NCI-H524 (cell line): ENCODE measurements at places on chromosomes 12 and 14.

DNA sequence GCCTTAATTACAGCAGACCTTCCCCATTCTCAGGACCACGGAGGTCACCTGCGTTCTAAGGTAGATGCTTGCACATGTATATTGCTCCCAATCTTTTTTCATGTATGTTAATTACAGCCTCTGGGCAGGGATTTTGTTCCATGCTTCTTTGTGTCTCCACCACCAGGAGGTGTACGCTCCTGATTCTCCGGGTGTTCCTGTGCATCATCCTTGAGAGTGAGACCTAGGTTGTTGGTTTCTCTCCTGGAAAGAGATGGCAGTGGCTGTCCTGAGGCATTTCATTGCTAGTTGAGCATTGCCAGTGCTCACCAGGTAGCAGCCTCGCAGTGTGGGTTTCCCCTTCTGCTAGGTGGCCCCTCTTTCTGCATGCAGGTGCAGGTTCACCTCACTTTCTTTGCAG, 52.8 kb downstream of the KCNK13 start:
- DNase-seq, result no peak

DNA sequence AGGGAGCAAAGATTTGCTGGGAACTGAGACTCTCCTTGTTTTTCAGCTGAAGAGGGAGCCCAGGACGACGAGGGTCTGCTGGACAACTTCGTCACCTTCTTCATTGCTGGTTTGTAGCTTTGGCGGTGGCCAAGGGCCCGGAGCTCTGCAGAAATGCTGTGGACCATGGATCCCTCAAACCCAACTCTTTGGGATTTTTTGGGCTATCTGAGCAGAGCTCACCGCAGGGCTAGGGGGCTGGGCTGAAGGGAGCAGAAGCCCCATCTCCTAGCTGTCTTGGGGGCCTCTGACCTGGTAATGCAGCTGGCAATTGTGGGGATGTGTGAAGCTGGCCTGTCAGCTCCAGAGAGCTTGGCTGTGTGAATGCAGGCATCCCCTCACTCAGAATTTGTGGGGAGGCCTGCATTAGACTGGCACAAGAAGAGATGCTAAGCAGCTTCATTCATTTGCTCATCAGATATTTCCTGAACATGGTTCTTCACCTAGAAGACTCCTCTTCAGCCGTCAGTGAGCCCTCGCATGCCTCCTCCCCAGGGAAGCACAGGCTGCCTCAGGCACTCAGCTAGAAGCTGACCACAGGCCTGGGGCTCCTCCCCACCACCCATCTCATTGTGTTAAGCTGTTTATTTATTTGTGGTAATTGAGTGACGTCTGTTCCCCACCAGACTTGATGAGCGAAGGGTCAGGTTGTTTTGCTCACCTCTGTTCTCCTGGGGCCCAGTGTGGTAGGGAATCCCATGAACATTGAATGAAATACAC, 32.2 kb downstream of the CYP46A1 start:
- no peak for DNase-seq

DNA sequence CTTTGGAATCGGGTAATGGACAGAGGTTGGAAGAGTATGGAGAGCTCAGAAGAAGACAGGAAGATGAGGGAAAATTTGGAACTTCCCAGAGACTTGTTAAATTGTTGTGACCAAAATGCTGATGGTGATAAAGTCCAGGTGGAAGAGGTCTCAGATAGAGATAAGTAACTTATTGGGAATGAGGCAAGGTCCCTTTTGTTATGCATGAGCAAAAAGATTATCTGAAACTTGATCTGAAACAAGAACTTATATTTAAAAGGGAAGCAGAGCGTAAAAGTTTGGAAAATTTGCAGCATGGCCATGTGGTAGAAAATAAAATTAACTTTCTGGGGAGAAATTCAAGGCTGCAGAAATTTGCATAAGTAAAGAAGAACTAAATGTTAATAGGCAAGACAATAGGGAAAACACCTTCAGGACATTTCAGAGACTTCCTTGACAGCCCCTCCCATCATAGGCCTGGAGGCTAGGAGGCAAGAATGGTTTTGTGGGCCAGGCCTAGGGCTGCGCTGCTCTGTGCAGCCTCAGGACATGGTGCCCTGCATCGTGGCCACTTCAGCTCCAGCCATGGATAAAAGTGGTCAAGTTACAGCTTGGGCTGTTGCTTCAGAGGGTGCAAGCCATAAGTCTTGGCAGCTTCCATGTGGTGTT, 425.7 kb upstream of the PRICKLE1 start:
- DNase-seq, result no peak

GRCh38 chr12:47988073-47989022, 15.9 kb downstream of the COL2A1 start:
- peak; percentile 87 for DNase-seq

DNA sequence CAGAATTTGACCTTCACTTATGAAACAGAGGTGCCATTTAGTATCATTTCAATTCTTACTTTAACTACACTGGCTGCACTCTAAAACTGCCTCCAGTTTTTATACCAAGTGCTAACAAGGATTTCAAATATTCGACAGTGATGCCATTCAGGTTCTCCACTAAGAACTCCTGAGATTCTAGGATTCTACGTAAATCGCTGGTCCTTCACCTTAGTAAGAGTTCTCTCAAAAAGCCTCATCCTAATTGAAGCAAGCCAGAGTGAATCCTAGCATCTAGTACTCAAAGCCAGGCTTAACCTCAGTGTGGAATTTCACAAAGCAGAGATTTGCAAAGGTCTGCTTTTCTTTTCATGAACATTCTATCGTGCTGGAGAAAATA, 3.5 kb downstream of the SLC38A2 start:
- DNase-seq, result no peak

DNA sequence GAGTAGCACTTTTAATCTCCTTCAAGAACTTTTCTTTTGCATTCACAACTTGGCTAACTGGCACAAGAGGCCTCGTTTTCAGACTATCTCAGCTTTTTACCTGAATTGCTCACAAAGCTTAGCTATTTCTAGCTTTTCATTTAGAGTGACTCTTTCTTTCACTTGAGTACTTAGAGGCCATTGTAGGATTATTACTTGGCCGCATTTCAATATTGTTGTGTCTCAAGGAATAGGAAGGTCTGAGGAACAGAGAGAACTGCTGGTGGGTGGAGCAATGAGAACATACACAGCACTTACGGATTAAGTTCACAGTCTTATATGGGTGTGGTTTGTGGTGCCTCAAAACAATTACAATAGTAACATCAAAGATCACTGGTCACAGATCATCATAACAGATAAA, 224.8 kb upstream of the NPAS3 start:
- DNase-seq, result no peak

- DNase-seq, result no peak
These were observed 28.9 kb downstream of the LRCOL1 start for GRCh38 chr12:132581348-132582057.

DNA sequence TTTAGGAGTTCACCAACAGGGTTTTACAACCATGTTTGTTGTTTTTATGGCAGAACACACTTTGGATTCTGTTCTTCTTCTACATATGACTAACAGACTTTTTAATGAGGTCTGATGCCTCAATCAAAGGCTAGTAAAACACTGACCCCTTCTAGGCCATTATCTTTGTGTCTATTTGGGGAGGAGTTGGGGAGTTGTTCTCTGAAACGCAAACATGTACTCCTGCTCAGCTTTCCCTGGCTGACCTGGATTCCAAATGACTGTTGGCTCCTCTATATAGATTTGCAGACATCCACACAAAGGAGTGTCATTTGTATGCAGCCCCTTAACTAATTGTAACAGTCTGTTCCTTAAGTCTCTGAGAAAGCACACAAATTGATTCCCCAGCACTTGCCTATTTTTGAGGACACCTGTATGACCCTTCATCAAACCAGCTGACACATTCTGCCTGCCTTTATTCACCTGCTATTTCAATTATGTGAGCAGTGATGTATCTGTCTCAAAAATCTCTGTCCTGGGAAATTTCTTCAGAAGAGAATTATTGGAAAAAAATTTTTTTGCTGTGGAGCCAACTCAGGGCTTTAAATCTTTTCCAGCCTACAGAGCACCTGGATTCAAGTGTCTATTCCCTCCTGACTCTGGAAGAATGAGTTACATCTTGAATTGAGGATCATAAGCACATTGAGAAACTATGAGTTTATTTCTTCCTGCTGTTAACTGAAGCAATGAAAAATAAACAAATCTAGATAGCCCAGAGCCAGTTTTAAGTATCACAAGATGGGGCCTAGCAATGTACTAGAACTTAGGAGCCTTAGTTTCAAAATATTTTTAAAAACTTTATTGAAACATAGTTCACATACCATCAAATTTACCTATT, 417.2 kb downstream of the RAD51B start:
- DNase-seq, result no peak

DNA sequence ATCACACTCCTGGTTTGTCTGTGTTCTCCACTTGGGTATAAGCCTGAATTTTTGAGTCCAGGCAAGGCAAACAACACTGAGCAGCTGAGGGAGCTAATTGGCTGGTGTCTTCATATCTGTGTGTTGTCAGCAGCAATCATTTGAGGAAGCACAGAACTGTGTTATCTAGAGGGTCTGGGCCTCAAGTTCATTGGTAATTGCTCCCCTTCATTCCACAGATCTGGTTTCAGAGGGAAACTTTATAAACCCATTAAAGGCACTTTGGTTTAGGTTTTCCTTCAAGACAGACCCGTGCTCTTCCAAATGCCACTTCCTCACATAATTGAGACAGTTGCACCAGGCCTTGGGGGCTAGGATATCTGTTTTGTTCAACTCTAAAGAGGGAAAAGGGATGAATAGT, 5.6 kb downstream of the DACT1 start:
- DNase-seq, result no peak

DNA sequence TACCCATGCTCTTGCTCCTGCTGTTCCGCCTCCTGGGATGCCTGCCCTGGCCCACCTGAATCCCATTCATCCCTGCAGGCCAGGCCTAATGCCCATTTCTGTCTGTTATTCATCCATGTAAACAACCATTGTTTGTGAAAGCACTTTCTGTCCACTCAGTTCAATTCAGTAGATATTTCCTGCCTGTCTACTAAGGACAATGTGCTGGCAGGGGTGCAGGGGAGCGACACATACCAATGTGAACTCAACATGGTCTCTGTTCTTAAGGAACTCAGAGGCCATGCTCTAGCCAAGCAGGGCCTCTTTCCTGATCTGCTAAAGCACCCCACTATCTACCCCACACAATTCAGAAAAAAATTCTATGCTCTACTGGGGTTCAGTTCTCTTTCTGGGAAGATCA, 88.5 kb upstream of the ZFP36L1 start:
- no peak for DNase-seq

GRCh38 chr12:99205111-99205510, 442.4 kb upstream of the GARIN6 start:
- DNase-seq, result no peak

DNA sequence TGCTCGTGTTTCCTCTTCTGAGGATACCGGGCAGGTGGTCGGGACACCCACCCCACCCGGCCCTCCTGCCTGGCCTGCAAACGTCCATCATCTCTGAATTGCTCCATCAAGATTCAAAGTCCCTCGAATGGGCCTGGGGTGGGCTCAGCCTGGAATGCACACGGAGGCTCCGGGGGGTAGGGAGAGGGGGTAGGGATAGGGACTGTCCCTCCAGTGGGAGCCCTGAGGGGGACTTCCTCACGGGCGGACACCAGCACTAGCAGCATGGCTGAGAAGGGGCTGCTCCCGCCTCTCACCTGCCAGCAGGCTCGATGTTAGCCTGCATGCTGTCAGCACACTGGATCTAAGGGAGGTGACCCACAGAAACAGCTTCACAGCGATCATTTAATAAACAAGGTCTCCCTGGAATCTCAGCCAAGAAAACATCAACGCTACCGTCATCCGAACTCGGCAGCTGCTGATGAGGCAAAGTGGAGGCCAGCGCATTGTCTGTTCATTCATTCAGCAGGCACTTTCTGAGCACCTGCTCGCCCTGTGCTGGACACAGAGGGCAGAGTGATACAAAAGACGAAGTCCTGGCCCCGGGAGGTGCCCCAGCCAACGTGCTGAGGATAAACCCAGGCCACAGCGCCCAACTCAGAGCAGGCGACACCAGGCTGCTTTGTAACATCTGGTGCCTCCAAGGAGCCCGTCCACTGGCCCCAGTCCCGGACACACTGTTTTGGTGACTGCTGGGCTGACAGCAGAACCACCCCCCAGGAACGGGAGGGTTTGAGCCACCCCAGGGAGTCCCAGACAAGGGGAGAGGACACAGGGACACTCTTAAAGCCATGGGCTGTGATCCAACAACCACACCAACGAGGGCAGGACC, 6.3 kb downstream of the TMEM179 start:
- DNase-seq, result no peak

DNA sequence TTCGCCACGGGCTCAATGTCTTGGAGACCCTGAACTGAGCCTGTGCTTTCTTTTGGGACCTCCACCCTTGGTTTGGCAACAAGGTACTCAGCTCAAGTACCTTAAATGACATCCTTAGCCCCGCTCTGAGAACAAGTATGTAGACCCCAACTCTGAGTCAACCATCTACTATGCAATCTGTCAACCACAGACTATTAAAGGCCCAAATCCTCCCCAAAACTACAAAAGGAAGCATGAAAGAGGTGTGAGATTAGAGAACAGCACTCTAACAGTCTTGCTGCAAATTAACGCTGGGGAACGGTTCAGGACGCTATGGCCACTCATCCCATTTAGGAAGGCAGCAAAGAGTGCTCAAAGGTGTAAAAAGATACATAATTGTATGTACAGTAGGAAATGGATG, 52.1 kb downstream of the CCDC88C start:
- no peak for DNase-seq

GRCh38 chr12:93733928-93734327, 56.8 kb downstream of the CRADD start:
- DNase-seq, result no peak

- DNase-seq, result no peak
These were observed 32.5 kb downstream of the PPFIA2 start for GRCh38 chr12:81726634-81727033.

GRCh38 chr14:82079553-82079952, 545.9 kb upstream of the SEL1L start:
- no peak for DNase-seq
